ENCODE measurements at places on chromosomes 11 and 22. TPM values are rescaled to one million over a fixed set of nuclear protein-coding genes. Genes with fewer than 3 reads are reported as not detected.

Gene EED
- total RNA-seq, result 22.0 TPM

Gene CPT1B
- total RNA-seq, result 11.5 TPM

Gene CXCR5
- total RNA-seq, result 0.06 TPM

Gene RIMBP3C
- total RNA-seq, result not detected

DNA sequence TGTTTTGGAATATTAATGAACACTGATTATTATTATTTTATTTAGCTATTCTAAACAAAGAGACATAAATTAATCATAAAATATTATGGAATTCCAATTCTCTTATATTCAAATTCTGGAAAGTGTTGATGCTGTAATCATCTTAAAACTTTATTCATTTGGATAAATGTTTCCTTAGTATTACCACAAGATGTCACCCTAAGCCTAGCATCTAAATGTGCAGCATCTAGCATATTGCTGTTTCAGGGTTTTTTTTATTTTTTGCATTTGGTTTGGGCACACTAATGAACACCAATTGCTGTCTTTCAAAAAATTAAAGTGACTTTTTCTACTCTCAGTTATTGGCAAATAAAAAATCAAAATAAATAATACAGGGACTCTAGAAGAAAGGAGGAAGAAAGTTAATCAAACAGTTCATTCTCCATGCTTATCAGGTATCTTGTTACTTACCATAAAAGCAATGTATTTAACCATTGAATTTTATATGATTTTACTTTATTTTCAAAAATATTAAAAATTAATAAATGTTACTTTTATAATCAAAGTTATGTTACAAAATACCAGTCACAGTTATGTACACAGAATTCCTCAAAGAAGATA, 31.8 kb downstream of the DLG2 start:
- no peak for DNase-seq
- no peaks in the 10 kb centered on the region for H3K27me3 ChIP-seq
- H3K4me1 ChIP-seq, result no peaks in the 10 kb centered on the region
- no peaks in the 10 kb centered on the region for H3K36me3 ChIP-seq
- no peak overlapping the region for H3K4me3 ChIP-seq

DNA sequence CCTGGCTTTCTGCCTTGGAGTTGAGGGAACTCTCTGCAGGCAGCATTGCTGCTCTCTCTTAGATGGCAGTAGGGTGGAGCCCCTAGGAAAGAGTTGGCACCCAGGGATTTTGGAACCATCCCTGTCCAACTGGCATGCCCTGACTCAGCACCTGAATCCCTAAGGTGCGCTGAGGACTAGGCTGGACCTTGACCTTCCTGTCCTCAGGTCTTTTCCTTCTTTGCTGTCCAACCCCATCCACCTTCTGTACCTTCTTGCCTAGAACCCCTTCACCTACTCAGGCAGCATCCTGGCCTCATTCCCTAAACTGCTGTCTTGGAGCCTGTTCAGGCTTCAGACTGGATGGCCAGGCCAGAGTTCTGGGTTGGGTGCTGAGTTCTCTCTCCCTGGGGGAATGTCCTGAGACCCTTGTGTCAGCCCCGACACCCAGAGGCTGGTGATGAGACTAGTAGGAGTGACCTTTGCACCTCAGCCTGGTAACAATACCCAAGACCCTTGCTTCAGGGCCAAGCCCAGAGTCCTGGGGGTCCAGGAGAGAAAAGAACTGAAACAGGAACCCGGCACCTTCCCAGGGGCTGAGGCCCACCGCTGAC, 2.5 kb upstream of the POLD4 start:
- H3K36me3 ChIP-seq, result no peaks in the 10 kb centered on the region
- H3K27me3 ChIP-seq, result no peaks in the 10 kb centered on the region
- no peak for DNase-seq
- no peak overlapping the region for H3K4me3 ChIP-seq
- peaks cover 10% of the 10 kb centered on the region for H3K4me1 ChIP-seq

DNA sequence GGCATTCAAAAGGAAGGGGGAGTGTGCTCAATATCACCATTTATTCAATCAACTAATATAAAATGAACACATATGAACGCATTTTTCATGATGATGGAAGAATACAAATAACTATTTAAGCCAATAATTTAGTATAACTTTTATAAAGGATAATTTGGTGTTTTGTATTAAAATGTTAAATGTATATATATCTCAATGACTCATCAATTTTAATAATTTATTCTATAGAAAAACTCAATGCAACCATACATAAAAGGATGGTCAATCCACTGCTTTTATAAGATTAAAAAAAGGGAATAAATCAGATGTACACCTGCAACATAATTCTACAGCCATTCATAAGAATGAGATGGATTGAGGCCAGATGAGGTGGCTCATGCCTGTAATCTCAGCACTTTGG, 50.6 kb downstream of the PICALM start:
- no peaks in the 10 kb centered on the region for H3K27me3 ChIP-seq
- H3K4me3 ChIP-seq, result no peak overlapping the region
- H3K27ac ChIP-seq, result no peak overlapping the region

All from aorta (tissue), 5 donors.